ENCODE measurements at places on chromosomes 7 and 10. TPM values are rescaled to one million over a fixed set of nuclear protein-coding genes. Genes with fewer than 3 reads are reported as not detected.

Gene PDGFA
- polyA plus RNA-seq = 11.8 TPM

Gene KCNIP2
- 3.7 TPM for polyA plus RNA-seq

DNA sequence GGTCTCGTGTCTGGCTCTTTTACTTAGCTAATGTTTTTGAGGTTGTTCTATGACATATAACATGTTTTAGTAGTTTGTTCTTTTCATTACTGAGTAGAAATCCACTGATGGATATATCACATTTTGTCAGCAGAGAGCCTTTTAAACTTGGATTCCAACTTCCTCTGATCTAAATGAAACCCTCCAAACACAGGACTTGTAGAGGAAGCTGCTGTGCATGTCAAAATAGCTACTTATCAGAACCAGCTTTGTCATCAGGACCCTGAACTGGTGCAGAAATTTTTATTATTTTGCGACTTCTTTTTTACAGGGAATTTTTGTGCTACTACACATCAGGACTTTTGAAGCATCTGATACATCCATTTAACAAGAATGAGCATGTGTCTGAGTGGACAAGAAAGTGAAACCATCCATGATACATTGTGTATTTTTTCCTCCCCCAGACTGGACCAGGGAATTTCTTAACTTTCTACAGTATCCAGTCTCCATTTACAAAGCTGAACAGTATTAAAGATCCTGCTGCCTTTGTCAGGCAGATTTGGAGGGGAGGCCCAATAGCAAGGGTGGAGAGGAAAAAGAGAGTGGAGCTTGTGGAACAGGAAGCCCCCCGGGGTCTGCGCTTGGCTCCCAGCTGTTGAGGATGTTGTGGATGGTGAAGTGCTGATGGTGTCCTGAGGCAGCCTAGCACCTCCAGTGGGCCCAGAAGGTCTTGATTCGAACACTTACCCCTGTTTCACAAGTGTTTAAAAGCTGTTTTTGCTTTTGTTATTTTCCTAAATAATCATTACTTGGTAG, 29.3 kb upstream of the MTPAP start:
- DNase-seq = no peak

DNA sequence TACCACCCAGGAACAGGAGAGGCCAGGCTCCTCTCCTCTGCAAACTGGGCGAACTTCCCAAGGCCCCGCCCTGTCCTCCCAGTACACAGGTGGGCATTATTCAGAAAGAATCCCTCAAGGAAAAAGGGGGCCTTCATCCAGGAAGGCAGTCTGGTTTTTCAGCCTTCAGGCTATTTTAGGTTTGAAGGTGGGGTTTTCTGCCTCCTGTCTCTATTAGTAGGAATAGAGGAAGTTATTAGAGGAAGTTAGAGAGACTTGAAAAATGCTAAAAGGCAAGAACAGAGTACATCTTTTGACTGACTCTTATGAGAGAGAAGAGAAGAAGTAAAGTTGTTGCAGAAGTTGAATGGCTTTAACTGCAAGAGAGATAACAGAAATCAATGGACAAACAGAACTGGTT, 250.9 kb upstream of the SORCS1 start:
- no peak for DNase-seq

- DNase-seq = no peak
These were observed 1002.8 kb upstream of the CELF2 start for GRCh38 chr10:10014846-10015245.

DNA sequence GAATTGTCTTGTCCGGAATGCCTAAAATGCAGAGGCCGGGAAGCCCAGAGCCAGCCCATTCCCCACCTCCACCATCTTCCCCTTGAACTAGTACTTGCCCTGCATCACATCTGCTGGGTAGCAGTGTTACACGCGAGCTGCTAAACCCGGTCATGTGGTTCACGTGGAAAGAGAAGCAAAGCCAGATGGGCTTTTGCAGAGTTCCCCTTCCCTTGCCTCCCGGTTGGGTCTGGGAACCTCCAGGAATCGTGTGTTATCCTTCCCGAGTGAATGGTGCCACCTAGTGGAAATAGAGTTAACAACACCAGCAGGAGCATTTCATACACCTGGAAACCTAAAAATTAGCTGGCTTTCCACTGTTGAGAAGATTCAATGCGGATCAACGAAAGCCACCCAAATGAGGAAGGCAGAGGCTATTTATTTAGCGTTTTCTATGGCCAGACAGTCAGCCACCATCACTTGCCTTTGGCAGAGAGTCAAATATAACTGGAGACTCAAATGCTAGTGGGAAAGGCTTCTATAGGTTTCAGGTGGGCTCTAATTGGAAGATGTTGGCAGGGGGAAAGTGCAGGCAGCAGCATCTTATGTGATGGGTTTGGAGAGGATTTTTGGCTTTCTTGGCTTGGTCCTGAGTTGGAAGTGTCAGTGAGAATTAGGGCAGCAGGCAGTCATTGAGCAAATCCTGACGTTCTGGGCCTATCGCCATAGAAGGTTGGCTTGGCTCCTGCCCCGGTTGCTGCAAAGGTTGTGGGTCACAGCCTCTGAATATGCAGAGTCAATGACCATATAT, 12.9 kb upstream of the DENND2A start:
- DNase-seq = peak; percentile 59

Data from adrenal gland (tissue), 19 donors.